Stimulated activated CD8-positive, alpha-beta memory T cell treated with anti-CD3 and anti-CD28 coated beads, Interleukin-7, amount 100 ng/mL, for 1 hour (primary cell): ENCODE measurements at places on chromosomes 12 and 14.

DNA sequence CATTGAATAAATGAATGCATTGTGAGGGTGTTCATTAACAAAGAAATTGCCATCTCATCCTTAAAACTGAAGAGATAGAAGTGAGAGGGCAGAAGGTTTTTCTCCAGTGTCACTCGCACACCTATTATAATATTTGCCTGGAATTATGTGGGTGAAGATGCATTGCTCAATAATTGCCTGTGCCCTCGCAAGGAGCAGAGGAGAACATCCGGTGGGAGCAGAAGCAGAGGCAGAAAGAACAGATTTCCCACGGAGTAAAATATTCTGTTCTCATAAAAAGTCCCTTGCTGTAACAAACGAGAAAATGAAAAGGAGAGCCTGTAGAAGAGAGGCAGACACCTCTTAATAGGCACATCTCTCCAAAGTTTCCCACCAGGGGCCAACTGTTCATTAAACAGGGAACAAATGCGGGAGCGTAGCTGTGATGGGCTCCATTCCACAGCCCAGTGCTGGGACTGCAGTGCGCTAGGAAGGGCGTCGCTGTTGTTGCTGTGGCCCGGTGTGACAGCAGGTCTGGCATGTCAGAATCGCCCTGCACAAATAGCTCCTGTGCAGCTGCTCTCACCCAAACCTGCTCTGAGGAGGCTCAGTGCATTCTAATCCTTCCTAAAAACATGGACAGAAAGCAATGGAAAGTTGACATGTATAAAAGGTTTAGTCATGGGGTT lies 359.8 kb downstream of the APAF1 start:
- no peak for DNase-seq

DNA sequence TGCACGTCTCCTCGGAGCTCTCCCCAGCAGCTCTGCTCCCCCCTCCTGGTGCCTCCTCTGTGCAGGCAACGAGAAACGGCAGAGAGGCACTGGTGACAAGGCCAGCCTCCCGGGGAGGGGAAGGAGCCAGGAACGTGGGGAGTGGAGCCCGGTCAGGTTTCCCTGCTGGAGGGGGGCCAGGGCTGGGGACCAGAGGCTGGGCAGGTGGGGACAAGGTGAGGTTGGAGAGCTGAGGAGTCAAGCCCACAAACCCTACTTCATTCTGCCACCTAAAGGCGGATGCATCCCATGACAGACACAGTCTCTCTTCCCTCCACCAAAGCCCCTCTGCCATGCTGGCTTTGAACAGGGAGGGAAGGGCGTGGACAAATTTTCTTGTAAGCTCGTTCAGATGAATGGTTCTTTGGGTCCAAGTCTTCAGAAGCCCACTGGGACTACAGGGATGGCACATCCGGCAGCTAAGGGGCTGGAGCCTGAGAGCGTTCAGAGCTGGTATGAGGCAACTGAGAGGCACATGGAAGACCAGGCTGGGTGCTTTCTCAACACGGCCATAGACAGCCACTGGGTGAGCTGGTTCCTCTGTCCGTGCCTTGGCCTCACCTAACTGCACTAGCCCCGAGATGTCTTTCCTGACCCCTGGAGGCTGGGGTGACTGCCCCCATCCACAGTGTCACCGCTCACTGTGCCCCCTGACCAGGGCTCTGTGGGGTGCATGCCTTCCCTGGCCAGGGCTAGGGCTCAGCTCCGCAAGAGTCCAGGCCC lies 105.9 kb downstream of the RBM19 start:
- no peak for DNase-seq

DNA sequence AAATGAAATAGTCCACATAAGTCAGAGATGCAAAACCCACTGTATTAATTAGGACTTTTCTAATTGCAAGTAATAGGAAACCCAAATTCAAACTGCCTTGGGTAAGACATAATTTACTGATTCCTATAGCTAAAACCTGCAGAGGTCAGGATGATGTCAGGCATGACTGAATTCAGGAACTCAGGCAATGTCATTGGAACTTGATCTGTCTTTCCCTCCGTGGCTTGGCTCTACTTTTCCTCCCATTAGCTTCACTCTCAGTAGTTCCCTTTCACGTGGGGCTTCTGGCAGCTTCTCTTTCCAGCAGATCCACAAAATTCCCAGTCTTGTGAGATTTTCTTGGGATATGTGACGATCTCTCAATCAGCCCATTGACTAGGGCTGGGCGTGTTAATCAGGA lies 2.4 kb upstream of the JDP2 start:
- no peak for DNase-seq

- no peak for DNase-seq
These were observed 1.1 kb downstream of the MIS18BP1 start for GRCh38 chr14:45251912-45252311.

- DNase-seq: no peak
These were observed 25.3 kb upstream of the STRN3 start for GRCh38 chr14:31051511-31051910.

DNA sequence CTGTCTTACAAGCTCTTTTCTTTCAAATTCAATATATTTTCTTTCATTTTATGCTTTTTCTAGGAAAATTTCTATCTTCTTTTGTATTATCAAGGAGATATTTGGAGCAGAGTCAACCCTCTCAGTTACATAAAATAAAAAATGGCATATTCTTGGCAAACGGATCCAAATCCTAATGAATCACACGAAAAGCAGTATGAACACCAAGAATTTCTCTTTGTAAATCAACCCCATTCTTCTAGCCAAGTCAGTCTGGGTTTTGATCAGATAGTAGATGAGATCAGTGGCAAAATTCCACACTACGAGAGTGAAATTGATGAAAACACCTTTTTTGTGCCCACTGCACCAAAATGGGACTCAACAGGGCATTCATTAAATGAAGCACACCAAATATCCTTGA lies 20.6 kb downstream of the PIK3C2G start:
- no peak for DNase-seq

DNA sequence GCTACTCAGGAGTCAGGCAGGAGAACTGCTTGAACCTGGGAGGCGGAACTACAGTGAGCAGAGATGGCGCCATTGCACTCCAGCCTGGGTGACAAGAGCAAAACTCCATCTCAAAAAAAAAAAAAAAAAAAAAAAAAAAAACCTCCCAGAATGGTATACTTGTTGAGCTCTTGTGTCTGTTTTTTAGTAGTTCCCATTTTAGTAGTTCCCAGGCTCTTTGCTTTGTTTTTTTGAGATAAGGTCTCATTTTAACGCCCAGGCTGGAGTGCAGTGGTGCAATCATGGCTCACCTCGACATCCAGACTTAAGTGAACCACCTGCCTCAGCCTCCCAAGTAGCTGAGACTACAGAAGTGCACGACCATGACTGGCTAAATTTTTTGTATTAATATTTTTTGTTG lies 13.4 kb downstream of the ATXN2 start:
- DNase-seq: no peak

- DNase-seq: no peak
These were observed 8.2 kb upstream of the NTS start for GRCh38 chr12:85865890-85866289.

DNA sequence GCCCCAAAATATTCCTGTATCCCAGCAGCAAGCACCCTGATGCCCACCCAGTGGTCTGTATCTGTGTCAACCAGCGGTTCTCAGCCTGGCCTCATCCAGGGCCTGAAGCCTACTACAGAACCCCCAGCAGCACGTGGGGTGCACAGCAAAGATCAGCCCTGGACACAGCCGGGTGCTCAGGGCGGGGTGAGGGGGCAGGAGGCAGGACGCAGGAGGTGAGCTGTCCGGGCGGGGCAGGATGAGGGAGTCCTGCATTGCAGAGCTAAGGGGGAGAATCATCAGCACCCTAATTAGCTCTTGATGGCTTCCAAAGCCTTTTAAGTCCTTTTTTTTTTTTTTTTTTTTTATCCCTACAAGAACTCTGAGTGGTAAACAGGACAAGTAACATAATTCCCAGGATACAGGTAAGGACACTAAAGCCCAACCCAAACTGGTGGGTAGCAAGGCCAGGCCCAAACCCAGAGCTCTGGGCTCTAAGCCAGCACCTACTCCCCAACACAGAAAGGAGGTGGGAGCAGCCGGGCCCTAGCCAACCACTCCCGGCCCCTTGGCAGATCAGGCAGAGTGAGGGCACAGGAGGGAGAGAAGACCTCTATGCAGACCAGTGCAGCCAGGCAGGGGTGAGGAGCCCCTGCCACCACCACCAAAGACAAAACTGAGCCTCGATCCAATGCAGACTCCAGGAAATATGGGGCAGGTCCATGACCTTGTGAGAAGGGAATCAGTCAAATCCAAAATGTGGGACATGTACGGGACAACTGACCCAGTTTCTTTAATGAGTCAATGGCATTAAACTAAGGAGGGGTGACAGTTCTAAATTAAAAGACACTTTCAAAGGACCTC lies 32.3 kb upstream of the EIF5 start:
- no peak for DNase-seq

- no peak for DNase-seq
These were observed 107.3 kb upstream of the DCN start for GRCh38 chr12:91289906-91290305.

GRCh38 chr14:62189698-62190097 lies 427.5 kb downstream of the SNAPC1 start:
- DNase-seq: no peak

DNA sequence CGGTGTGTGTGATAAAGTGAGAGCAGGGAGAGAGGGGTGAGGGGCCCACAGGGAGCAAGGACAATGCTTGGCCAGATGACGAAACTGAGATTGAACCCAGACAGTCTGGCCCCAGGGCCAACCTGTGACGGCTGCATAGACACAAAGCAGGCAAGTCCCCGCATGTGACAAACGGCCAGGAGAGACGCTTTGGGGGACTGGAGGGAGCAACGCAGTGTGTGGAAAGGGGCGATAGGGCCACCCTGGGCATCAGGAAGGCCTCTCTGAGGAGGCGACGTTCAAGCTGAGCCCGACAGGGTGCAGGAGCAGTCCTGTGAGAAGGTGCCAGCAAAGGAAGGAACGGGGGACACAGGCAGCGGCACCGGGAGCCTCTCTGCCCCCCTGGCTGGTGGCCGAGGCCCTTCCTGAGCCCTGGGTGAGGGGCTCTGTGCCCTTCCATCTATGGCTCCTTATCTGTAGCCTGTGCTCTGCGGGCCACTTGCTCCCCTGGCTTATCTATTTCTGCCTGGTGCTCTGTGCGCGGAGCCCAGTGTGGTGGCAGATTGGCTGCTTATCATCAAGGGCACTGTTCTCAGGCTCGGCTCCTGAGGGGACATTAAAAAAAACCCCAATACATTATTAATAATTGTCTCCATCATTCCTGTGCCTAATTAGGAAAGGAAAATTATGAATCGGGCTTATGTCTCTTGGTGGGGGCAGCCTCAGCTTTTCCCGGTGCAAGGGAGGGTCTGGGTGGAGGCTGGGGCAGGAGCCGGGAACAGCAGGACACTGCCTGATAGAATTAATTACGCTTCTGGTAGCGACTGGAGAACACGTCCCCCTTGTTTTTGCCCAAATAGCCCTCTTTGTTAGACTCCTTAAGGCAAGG lies 39.8 kb downstream of the PRIMA1 start:
- DNase-seq: no peak

DNA sequence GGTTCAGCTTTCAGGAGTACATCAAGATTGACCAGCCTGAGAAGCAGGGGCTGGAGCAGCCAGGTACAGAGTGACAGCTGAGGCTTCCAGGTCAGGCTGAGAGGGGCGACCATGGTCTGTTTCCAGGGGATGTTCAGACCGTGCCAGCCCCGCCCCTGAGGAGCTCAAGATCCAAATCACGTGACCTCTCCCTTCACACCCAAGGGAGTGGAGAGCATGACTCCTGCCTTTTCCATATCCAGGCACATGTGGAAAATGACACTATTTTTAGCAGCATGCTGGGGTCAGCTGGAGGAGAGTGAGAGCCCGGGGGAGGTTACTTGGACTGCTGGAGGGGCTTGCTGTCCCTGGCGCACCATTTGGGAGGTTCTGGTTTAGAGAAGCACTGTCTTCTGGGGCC lies 92.7 kb downstream of the B4GALNT3 start:
- no peak for DNase-seq

- DNase-seq: no peak
These were observed 23.5 kb upstream of the PLEKHG3 start for GRCh38 chr14:64680714-64681065.

DNA sequence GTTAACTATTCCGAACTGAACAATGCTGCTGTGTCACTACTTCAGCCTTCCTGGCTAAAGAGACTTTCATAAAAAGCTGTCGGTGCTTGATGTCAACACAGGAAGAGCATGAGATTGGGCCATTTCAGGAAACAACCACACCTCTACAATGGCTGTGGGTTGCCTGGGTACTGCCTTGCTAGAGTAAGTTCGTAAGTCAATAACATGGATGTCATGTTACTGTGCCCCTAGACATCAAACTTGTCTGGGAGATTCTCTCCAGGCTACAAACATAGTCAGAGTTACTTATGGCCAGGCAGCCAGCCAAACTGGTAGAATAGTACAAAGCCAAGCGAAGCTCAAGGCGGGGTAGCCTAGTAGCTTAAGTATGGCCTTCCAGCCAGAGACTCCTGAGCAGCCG lies 23.1 kb downstream of the MAX start:
- no peak for DNase-seq

DNA sequence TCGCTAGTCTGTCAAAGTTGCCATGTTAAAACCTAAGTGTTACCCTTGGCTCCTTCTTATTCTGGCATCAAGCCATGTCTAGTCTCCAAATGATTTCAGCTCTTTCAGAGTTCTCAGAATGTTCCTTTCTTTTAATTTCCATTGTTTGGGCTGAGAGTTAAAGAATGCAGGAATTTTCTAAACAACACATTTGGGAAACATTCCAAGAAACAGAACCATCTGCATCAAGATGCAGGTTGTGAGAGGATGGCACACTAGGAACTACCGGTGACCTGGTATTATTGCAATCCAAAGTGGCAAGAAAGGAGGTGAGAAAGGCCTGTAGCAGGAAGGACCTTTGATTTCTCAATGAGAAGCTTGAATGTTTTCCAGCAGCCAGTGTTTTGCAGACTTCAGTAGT lies 30.1 kb downstream of the SLC35F4 start:
- DNase-seq: no peak

DNA sequence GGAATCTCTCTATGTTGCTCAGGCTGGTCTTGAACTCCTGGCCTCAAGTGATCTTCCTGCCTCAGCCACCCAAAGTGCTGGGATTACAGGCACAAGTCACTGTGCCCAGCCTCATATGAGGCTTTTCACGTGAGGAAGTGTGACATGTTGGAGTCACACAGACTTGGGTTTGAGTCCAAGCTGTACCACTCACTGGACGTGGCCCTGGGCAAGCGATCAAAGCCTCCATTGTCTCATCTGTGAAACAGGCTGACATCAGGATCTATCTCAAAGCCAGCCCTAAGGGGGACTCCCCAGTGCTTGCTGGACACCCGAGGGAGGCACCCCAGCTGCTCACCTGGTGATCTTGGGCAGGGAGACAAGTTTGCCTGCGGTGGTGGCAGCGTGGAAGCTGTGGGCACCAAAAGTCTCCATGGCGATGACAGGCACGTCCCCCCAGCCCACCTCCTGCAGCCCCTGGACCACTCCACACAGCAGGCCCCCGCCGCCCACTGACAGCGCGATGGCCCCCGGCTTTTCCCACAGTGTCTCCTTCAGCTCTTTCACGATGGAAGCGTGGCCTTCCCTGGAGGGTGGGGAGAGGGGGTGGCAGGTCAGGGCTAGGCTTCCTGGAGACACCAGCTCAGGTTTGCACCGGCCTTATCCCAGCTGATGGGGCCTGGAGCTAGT lies 6.7 kb downstream of the SDS start:
- DNase-seq: no peak
